ENCODE measurements at places on chromosomes 7 and 10.

GRCh38 chr7:55132890-55133551 lies 114.2 kb downstream of the EGFR start:
- no peak for DNase-seq

DNA sequence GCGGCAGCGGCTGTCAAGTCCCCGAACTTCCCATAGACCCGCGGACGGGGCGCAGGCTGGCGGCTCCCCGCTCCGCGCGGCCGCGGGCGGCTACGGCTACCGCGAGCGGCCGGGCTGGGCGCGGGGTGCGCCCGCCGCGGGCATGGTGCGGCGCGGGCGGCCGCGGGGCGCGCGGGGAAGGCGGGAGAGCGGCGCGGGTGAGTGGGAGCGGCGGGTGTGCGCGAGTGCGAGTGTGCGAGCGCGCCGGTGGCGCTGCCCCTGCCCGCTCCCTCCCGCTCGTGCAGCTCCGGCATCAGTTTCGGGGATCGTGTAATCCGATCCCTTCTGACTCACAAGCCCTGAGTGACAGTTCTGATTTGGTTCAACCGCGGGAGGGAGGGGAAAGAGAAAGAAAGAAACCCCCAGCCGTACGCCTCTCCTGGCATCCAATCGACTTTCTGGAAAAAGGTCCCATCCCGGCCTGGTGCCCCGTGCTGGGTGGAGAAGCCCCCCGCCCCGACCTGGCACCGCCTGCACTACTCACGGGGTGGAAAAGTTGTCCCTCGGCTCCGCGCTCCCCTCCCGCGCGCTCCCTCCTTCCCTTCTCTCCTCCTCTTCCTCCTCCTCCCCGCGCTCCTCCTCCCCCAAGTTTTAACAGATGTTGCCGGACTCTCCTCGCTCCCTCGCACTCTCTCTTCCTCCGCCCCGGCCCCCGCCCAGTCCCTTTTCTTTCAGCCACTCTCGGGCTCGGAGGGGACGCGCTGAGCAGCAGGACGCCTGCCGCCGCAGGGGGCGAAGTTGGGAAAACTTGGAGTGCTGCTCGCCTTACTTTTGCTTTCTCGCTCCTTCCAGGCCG lies at the start of gene GLI3:
Gene GLI3, minus strand, starts transcription at position 234 of the 835 bp plus-strand sequence. CDS start 13,956 bp downstream, outside the sequence.
- DNase-seq, result peak; percentile 15

- DNase-seq, result no peak
Observed at GRCh38 chr7:40645197-40645596, 510.4 kb downstream of the SUGCT start.

DNA sequence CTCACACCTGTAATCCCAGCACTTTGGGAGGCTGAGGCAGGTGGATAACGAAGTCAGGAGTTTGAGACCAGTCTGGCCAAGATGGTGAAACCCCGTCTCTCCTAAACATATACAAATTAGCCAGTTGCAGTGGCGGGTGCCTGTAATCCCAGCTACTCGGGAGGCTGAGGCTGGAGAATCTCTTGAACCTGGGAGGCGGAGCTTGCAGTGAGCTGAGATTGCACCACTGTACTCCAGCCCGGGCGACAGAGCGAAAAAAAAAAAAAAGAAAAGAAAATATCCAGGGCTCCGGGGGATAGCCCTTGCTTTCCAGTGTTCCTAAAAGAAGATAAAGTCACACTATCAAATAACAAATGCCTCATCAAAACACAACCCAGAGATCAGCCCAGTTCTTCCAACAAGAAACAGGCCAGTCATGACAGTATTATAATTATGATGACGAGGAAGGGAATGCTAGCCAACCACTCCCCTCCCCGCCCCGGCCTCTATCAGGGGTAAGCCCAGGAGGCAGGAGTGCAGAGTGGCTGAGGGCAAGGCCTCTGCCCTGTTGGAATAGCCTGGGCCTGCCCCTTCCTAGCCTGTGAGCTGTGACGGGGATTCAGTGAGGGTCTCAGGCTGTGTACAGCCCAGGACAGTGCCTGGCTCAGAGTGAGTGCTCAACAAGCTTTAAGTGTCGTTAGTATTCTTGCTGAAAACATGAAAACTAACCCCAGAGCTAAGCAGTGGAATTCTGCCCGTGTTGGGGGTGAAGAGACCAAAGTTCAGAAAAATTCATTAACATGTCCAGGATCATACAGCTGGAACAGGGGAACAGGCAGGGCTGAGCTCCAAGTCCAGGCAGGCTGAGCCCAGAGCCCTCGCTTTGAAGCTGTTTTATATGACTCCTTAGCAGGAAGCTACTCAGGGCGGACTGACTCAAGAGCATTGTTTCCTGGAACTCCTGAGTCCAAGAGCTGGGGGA lies 54.3 kb downstream of the FAM241B start:
- no peak for DNase-seq

GRCh38 chr7:144534196-144534595 lies 130.7 kb upstream of the NOBOX start:
- no peak for DNase-seq

All from GM12864 (cell line).